ENCODE measurements at places on chromosomes 16 and 17. TPM values are rescaled to one million over a fixed set of nuclear protein-coding genes. Genes with fewer than 3 reads are reported as not detected.

The SCIMP gene
- total RNA-seq: not detected

The KRTAP3-2 gene
- not detected for total RNA-seq

The GJD3 gene
- total RNA-seq: 5.9 TPM

The CDT1 gene
- total RNA-seq: 3.8 TPM

The PPP1R27 gene
- total RNA-seq: not detected

The OTOP3 gene
- not detected for total RNA-seq

The ZNF469 gene
- total RNA-seq: 7.2 TPM

The PRCD gene
- 4.5 TPM for total RNA-seq

The SSH2 gene
- total RNA-seq: 14.3 TPM

The ROGDI gene
- 9.5 TPM for total RNA-seq

The FBXL20 gene
- 17.1 TPM for total RNA-seq

The GAS7 gene
- total RNA-seq: 10.0 TPM

The APOBR gene
- total RNA-seq: not detected

Measured in smooth muscle cell of the pulmonary artery (primary cell).